ENCODE measurements at places on chromosomes 2 and 18.

GRCh38 chr2:143690235-143690634, 561.0 kb downstream of the ARHGAP15 start:
- DNase-seq, result no peak

GRCh38 chr2:74867841-74868658, 34.1 kb downstream of the HK2 start:
- DNase-seq, result peak; percentile 82

DNA sequence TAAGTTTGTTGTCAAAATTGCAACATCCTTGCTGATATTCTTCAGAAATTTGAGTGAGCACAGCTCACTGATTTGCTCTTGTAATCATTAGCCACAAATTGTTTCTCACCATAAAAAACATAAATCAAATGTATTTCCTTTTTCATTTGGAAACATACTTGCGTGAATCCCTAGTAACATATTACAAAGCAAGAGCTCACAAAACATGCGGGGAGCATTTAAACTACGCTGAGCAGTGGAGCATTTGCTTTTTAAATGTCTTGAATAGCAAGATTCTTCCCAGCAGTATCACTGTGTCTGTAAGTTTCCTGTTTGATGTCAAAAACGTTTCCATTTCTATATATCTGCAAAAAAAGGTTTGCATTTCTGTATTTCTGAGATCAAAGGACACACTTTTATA, 788.3 kb upstream of the SALL3 start:
- DNase-seq, result no peak

- no peak for DNase-seq
Observed at GRCh38 chr2:170524828-170525565, 190.1 kb upstream of the SP5 start.

DNA sequence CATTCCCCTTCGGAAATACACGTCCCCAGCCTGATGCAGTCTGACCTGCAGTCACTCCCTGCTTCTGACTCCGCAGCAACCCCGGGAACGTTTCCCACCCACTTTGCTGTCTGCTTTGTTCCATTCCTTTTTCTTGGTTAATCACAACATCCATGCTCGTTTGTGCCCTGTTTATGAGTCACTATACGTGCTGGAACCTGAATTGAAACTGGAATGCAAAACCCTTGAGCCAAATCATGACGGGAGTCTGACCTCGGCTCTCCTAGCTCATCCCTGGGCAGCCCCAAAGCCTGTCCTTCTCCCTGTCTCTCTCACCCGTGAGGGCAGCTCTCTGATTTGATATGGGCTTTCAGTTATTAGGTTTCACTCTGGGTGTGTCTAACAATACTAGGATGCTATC, 57.1 kb upstream of the RNF152 start:
- no peak for DNase-seq

DNA sequence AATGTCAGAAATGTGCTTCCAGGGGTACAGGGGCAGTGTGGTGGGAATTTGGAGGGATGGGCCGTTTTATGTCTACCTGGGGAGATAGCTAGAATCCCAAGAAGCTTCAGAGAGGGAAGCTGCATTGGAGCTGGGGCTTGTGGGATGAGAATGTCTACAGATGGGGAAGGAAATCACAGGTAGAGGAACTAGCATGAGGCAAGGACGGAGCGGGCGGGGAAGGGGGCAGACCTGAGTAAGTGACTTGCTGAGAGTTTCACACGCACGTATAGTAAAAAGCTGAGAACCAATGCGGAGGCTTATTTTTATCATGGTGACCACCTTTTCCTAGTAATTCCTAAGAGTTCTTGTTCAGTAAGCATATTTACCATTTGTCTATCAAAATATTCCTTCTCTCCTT, 6.3 kb downstream of the C2orf80 start:
- DNase-seq, result no peak

DNA sequence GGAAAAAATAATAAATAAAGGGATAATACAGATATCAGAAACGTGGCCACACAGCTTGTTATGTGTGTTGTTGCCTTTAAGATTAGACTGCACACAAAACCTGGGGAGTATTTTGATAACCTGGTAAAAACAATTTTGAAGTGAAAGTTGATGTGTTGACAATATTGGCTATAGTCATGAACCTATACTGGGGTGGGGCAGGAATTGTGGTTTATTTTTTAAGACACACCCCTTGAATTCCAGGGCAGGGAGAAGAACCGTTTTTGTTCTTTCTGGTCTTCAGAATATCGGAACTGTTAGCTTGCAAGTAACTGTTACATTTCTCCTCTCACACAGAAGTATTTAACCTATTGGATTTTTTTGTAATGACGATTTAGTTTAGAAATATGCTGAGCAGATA, 80.4 kb downstream of the LIMS1 start:
- no peak for DNase-seq

GRCh38 chr18:48676346-48676745, 137.5 kb downstream of the CTIF start:
- no peak for DNase-seq

DNA sequence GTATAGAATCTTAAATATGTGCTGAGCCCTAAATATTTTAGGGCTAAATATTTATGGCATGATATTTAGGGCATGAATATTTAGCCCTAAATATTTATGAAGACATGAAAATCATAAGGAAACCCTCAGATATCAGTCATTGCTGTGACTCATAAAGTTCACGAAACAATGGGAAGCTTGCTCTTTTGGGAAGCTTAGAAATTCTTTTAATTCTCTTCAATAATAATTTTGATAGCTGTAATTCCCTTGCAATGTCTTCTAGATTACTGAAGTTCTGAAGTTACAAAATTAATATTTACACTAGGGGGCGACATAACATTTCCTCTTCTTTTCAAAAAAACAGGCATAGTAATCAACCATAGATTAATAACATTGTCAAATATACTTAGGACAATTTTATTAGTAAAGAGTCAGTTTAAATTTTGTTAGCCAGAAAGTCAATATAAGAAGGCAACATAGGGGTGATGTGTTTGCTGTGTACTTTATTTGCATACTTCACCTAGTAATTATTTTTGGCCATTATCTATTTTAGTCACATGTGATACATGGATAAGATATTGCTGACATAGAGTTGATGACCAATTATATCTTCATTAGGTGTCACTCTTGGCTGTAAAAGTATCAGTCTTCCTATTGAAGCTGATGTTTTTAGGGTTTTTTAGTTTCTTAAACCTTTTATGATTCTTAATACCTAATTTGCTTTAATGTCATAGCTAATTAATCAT, 13.2 kb downstream of the ZNF804A start:
- DNase-seq, result peak; percentile 22

DNA sequence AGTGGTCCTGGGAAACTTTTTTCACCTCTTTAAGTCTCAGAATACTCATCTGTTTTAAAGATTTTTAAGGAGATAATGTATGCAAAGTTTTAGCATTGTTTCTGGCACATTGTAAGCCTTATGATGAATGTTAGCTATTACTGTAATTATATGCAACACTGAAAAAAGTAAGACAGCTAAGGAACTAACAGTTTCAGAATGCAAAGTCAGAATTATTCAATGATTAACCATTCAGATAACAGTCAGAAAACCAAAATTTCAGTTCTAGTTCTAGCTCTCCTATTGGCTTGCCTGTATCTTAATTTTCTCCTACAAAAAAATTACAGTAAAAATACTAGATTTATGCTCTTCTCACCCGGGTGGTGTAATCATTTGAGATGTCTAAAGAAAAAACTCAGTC, 101.1 kb downstream of the SLC4A10 start:
- DNase-seq, result no peak

DNA sequence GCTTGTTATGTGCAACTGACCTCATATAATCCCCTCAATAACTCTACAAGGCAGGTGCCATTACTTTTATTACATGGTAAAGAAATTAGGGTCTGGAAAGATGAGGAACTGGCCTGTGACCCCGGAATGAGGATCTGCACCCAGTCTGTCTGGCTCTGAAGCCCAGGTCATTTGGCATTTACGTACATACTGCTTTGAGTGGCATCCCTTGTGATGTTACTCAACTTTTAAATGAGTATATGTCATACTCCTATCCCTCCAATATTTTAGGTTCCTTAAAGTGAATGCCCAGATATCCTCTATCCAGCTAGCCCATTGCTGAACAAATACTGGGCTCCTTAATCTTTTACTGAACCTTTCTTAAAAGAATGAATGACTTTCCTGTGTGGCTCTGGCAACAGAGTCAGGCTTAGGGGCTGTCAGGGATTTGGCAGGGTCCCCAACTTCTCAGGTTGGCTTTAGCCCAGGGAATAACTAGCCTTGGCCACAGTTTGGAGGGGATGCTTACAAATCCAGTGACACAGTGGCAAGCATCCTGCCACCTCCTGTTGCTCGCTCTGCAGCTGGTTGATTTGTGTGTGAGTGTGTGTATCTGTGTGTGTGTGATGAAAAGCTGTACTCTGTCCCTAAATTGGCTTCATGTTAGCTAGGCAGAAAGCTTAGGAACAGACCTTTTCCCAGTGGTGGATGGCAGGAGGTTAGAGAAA, 3.4 kb upstream of the CXCR4 start:
- DNase-seq, result no peak

- no peak for DNase-seq
Observed at GRCh38 chr2:149143734-149144133, 105.2 kb downstream of the LYPD6B start.

DNA sequence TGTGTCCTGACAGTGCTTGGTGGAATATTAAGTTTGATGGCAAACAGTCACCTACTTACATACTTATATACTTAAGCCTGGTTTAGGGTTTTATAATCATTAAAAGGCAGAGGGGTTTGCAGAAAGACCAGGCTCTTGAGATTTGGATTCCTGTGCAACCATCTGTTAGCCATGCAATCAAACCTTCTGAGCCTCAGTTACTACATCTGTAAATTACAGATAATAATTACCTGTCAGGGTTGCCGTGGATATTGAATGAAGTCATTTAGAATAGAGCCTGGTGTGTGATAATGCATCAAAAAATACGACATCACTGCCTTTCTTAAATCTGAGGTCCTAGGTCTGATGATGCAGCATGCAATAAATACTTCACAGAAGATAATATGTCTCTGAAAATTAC, 152.9 kb downstream of the ARHGAP28 start:
- DNase-seq, result no peak

DNA sequence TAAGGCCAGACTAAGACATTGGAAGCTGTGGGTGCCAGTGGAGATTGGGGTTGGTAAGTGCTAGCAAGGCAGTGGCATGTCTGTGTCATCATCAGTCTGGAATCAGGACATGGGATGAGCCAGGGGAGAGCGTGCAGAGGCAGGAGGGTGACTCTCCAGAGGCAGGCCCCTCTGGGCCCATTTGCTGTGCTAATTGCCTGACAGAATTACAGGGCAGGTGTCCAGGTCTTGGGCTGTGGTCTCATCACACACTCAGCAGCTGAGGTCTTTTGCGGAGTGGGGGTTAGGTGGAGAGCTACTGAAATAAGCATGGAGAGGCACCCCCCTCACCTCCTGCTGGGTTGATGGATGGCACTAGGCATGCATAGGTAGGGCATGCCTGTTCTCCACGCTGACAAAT, 57.4 kb downstream of the CELF4 start:
- no peak for DNase-seq

DNA sequence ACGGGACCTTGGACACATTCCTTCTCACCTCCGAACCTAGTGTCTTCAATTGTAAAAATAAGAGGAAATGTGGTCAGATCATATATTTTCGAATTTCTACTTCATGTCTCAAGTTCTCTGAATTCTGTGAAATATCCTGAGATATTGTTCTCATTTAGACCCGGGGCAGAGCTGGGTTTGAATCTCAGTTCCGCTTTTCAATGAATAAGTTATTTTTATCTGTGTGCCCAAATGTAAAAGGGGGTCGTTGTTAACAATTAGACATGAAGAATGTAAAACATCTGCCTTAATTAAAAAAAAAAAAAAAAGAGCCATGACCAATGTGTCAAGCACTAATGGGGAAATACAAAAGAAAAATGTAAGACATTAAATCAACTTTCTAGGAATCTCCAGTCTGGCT, 48.9 kb upstream of the BCL11A start:
- DNase-seq, result no peak

DNA sequence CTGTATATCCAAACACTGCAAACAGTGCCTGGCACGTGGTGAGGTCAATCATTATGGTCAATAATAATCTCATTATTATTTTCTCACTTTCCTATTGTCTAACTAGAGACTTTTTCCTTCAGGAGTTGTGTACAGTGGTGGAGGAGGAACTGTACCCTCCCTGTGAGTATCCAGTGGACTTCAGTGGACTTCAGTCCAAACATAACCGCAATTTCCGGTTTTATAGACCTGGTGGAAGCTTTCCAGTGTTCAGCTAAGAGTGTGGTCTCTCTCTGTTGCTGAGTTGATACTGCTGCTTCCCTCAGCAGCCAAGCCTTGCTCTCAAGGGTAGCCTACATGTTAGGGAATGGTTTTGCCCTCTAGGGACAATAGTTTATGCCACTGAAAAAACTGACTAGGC, 447.1 kb downstream of the TMEM182 start:
- DNase-seq, result no peak

DNA sequence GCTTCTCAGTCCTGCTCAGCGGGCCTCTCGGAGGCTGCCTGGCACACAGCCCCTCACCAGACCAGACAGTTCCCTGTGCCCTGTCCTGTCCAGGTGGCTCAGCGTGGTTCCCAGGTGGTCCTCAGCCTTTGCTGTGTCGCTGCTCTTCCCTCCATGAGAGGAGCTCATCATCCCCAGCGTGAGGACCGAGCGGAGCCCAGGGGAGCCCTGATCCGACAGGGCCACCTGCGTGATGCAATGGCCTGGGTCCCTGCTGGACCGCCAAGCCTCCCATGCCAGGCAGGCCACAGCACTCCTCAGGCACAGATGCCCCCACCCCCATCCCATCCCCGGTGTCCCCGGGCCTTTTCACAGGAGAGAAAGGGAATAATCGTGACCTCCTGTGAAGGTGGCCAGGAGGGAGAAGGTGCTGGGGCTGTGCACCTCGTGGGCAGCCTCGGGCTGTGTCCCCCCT, 4.3 kb downstream of the GPC1 start:
- DNase-seq, result no peak

- DNase-seq, result no peak
Observed at GRCh38 chr2:117128461-117128860, 686.0 kb upstream of the DDX18 start.

GRCh38 chr2:68182902-68183301, 25.2 kb downstream of the PNO1 start:
- no peak for DNase-seq

DNA sequence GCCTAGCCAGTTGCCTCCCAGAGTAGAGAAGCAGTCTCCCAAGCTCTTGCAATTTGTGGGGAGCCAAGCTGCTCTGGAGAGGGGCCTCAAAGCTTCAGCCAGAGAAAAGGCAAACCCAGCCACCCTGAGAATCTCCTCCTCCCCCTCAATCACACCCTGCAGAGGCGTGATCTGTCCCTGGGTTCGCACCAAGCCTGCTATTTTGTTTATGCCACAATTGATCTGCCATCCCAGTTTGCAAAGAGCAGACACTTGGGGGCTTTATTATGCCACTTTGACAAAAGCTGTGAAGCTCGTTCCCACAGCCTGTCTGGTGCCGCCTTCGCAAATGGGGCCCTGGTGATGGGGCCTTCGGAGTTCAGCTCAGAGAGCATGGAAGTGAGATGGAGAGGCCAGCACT, 125.5 kb downstream of the MSH2 start:
- DNase-seq, result no peak

- peak; percentile 55 for DNase-seq
Observed at GRCh38 chr2:175282300-175282699, 100.8 kb upstream of the ATP5MC3 start.

- no peak for DNase-seq
Observed at GRCh38 chr2:20666005-20666303, 990 bp upstream of the GDF7 start.

- DNase-seq, result no peak
Observed at GRCh38 chr2:4628998-4629501, 925.7 kb downstream of the DCDC2C start.

GRCh38 chr2:146584316-146584715, 1260.5 kb upstream of the ACVR2A start:
- no peak for DNase-seq
